ENCODE measurements at places on chromosomes 6 and 20.

DNA sequence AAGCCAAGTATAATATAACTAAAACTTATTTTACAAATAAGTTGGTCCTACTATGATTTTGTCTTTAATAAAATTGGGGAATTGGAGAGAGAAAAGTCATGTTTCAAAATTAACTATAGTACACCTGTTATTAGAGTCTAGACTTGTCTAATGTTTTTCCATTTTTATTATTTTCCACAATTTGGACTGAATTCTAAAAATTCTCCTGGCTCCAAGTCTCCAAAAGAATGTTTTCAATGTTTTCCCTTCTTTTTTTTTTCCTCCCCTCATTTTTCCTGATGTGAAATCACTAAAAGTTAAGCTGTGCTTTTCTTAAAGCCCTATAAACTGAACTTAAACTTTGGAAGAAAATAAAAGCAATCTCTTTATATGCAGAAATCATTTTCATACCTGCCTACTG, 11.3 kb downstream of the PTGIS start:
- DNase-seq = no peak

DNA sequence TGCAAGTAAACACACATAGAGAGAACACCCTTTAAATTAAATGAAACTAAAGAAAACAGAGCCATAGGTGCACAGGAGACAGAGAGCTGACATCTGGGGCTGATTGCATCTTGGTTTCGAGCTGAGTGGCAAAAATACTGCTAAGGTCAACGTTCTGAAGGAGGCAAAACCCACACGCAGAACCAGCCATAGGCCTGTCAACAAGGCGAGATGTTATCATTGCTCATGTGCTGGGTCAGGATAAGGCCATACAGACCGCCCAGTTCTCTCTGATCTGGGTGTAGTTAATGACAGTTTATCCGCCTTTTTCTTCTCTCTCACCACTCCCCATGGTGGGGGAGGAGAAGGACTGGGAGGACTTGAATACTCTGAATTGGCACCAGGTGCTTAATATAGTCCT, 4.5 kb upstream of the FAM110A start:
- no peak for DNase-seq

- no peak for DNase-seq
These were observed 150.8 kb upstream of the RIPOR2 start for GRCh38 chr6:25086500-25087091.

DNA sequence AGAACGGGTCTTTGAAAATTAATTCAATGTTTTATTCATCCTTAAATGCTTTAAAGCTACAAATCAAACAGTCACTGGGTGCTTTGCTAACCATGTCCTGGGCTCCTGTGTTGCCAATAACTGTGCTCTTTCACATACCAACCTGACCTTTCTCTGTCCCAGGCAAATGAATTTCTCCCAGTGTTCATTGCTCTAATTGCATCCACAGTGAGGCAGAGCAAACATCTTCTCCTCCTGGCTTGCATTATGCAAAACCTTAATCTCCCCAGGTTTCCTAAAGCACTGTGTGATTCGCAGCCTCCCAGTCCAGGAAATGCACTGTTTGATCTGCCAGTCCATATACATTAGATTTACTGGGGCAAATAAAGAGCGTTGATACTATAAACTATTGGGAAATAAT, 219.0 kb downstream of the PREX1 start:
- no peak for DNase-seq

DNA sequence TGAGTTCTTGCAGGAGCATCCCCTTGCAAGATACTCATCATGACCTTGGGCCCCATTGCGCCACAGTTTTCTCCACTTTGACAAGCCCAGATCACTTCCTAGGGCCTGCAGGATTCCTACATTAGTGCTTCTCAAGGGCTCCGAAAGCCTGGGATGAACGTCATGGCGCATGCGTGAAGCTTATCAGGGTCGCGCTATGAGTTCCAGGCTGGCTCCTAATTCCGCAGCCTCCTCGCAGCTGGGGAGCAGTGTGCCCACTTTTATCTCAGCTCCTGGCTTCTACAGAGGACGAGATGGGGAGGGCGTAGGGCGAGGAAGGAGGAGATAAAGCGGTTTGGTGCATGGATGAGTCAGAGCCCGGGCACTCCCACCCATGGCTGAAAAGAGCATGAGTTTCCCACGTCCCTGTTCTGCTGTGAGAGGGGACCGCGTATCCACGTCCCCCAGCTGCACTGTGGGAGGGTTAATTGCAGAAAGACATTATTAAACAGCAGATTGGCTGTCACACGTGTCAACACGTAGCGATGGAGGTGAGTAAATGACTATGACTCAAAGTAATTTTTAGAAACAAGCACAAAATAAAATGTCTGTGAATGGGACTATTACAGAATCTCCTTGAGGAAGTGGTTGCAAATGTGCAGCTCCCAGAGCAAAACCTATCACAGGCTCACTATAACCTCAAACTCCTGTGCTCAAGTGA, 72.9 kb upstream of the DSP start:
- DNase-seq = no peak

DNA sequence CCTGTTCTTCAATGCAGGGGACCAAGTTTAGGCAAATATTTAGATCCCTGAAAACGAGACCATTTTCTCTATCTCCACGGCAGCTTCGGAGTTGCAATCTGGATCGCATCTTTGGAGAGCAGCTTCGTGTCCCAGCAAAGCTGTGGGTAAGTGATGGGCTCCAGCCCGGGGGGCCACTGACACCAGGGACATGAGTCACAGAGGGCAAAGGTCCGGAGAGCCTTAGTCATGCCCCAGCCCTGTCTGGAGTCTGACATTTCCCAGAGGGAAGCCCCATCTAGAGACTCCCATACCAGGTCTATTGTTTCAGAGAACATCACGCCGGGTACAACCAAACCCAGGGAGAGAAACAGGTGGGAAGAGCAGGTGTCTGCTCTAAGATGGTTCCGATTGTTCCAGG, 95.9 kb downstream of the NFATC2 start:
- DNase-seq = no peak

GRCh38 chr6:2229742-2230141, 15.7 kb downstream of the GMDS start:
- no peak for DNase-seq

DNA sequence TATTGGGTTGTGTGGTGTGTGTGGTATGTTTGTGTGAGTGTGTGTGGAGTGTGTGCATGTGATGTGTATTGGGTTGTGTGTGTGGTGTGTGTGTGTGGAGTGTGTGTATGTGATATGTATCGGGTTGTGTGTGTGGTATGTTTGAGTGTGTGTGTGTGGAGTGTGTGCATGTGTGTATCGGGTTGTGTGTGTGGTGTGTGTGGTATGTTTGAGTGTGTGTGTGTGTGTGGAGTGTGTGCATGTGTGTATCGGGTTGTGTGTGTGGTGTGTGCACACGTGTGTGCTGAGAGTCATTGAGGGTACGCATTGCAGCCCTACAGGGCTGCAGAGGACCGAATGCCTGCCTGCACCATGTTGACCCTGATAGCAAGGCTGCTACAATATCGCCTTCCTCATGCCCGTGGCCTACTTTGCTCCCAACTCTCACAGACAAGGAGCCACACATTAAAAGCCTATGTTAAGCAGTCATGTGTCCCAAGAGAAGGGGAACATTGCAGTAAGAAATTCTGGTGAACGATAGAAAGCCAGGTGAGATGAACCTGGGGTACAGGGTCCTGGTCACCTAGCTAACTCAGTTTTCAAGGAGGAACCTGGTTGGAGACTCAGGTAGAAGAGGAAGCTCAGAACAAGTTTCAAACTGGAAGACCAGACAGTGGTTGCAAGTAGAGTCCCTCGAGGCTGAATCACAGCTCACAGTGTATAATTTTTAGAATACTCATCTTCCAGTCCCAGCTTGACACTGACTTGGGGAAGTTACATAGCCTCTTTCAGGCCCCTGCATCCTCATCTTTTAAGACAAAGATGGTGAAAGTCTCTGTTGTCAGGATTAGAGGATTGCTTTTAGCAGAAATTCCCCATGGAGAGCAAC, 45.7 kb upstream of the TMEM170B start:
- no peak for DNase-seq

DNA sequence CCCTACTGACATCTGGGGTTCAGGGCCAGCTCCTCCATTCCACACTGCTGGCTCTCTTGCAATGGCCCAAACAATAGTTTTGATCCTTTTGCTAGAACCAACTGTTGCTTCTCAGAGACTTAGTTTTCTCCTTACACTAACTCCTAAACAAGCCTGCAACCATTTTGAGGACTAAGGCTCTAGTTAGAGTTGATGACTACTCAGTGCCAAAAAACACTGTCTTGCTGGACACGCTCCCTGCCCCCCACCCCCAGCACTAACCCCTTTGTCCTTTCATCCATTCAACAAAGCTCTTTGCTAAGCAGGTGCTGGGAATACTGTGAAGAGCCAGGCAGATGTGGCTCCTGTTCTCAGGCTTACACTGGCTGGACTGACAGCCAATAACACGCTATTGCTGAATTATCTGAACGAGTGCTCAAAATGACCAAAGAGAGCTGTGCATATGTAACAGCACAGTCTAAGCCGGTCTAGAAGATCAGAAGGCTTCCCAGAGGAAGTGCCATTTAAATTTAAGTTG, 17.6 kb downstream of the GCLC start:
- DNase-seq = no peak

- no peak for DNase-seq
These were observed 85.9 kb downstream of the THBS2 start for GRCh38 chr6:169167581-169168301.

DNA sequence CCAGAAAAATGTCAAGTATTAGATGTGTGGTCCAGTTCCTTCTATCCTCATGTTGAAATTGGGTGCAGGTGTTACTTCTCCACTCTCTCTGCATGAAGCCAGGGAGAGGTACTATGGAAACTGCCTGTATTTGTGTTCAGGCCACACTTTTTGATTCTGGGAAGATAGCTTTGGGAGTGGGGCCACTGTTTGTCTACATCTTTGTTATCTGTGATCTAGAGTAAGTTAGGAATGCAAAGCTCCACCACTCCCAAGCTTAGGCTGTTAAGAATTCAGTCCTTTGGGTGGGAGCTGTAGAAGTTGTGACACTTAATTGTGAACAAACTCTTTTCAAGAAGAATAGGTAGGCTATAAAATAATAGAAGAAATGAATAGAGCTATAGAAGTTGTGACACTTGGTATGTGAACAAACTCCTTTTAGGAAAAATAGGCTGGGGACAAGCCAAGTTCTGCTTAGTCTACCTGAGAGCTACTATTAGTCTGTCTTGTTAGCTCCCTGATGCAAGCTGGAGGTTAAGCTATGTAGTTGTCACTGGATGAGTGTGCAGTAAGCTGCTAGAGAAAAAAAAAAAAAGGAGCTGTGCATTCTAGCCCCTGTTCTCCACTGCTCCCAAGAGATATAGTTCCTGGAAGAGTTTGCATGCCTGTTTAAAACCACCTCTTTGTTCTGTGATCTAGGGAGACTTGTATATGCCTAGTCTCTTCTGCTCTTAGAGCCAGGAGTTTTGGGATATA, 7.1 kb upstream of the GFRAL start:
- DNase-seq = no peak

DNA sequence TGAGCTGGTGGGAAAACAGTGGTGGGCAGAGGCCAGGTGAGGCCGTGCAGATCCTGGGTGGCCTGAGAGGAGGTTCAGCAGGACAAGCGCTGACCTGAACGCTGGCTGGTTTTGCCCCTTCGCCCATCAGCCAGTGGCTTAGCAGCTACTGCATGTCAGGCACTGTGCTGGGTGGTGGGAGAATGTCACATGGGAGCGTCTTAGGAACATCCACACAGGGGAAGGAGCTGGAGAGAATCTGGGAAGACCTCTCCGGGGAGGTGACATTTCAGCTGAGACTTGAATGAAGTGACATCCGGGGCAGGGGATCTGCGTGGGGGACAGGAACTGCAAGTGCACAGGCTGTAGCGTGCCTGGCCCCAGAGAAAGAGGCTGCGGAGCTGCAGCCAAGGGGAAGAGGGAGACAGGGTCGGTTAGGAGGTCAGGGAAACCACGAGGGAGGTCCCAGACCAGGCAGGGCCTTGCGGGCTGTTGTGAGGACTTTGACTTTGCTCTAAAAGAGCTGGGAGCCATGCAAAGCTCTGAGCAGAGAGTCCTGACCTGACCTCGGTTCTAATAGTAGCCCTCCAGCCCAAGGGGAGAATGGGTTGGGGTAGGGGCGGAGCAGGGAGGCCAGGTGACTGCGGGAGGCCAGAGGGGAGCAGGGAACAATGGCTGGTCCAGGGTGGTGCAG, 156.8 kb upstream of the PTPN1 start:
- no peak for DNase-seq
